Hypothalamus (tissue), 51 donors: ENCODE measurements at places on chromosomes 3 and 15.

DNA sequence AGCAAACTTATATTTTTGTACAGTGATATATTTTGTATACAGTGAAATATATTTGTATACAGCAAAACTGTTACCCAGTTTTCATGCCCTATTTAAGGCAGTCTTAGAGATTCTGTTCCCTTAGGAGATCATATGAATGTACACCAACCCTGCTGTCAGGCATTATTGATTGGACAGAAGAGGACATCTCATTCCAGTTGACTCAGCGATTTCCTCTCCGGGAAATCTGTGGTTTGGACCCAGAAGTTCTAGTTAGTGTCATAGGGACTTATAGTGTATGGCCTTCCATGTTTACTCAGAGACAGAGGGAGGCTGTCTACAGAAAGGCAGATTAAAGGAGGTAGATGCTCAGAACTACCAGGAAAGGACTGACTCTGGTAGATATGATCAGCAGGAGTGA, 318.8 kb upstream of the KCNMB2 start:
- no peak for DNase-seq

GRCh38 chr3:44659434-44659833, 10.9 kb downstream of the ZNF35 start:
- no peak for DNase-seq

- no peak for DNase-seq
Observed at GRCh38 chr3:197599089-197599765, 43.5 kb upstream of the BDH1 start.

DNA sequence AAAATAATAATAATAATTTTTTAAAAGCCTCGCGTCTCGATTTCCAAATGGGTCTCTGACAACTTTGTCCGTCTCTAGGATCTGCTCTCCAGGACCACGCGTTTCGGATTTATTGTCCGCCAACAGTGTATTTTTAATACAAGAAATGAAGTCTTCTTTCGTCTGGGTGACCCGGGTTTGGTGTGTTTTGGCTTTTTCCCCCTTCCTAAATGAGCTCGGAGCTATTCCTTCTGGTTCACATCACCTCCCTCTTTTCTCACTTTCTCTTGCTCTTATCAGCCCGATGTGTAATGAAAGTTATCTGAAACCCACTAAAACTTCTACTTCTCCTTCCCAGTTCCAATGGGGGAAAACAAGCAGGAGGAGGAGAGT, 516.7 kb downstream of the MECOM start:
- no peak for DNase-seq

DNA sequence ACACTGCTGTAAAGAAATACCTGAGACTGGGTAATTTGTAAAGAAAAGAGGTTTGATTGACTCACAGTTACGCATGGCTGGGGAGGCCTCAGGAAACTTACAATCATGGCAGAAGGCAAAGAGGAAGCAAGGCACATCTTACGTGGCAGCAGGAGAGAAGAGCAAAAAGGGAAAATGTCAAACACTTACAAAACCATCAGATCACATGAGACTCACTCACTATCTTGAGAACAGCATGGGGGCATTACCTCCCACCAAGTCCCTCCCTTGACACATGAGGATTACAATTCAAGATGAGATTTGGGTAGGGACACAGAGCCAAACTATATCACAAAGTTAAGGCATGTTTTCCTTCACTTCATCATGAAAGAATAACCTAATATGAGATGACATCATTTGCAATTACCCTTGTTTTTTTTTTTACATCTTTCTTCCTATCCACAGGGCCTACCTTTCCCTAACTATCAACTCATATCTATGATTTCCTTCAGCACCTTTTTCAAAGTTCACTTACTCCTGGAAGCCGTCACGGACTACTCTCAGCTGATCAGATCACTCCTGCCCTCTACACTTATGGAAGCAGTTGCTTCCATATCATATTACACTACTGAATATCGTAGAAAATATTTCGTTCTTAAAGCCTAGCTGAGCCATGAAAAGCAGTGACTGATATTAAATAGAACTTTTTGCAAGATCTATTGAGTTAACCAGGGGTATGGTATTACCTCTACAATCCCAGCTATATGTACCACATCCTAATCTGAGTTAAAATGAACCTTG, 25.5 kb upstream of the ATP8B4 start:
- DNase-seq = no peak

DNA sequence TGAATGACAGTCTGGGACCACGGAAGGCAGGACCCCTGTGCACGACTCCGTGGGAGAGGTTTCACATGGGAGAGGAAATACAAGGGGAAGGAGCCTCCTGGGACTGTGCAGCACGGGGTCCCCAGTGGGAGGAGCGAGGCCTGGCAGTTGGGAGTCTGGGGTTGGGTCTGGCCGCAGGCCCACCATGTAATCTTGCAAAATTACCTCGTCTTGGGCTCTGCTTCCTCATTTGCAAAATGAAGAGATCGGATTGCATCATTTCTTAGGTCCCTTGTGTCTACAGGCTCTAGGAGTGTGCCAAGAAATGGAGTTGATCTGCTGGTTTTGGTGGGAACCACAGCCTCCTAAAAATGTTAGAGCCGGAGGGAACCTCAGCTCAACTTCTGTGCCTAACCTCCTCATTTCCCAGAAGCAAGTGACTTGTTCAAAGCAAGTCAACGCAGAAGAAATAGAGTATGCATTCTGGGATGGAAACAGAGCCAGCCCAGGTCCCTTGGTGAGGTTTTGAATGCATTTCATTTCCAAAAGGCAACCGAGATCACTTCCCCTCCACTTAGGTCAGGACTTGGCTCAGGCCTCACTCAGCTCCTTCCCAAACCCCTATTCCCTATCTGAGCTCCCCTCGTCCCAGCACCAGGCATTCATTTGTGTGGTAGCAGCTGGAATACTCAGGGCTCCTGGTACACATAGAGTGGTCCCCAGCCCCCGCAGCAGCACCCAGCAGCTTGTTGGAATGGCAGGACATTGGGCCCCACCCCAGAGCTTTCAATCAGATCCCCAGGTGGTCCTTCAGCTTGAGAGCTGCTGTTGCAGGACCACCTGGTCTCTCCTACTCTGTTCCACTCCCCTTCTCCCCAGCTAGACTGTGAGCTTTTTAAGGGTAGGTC, 267.7 kb downstream of the XXYLT1 start:
- DNase-seq = no peak

DNA sequence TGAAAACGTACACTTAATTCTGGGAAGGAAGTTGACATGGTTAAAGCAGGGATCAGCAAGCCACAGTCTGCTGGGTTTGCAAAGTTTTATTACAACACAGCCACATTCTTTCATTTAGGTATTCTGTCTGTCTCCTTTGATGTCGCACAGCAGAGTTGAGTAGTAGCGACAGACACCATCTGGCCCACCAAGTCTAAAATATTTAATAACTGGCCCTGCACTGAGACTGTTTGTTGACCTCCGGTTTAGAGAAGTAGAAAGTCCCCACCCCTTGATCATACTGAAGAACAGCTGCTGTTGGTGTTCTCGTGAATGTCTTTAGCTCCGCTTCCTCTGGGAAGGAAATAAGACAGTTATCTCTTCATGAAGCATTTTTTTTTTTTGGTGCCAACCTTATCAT, 66.2 kb downstream of the MCTP2 start:
- DNase-seq = no peak

DNA sequence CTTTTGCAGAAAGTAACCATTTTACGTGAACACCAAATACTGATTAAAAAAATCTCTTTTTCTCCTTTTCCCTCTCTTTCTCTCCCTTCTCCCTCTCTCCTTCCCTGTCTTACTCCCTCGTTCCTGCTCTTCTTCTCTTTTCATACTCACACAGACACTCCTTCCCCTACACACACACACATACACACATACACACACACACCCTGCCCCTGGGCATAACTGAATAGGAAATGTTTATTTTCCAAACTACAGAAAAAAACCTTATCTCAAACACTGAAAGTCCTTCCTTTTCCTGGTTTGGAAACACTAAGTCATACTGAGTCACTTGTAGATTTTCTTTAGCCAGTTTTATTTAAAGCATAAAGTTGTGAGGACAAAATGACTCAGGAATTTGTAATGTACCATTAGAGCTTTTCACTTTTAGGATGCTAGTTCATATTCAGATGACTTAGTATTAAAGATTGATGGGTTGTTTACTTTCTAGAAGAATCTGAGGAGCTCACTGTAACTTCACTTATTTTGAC, 62.4 kb downstream of the MBNL1 start:
- no peak for DNase-seq

GRCh38 chr3:157065201-157065600, 94.7 kb downstream of the CCNL1 start:
- no peak for DNase-seq
